ENCODE measurements at places on chromosomes 2 and 18. TPM values are rescaled to one million over a fixed set of nuclear protein-coding genes. Genes with fewer than 3 reads are reported as not detected.

DNA sequence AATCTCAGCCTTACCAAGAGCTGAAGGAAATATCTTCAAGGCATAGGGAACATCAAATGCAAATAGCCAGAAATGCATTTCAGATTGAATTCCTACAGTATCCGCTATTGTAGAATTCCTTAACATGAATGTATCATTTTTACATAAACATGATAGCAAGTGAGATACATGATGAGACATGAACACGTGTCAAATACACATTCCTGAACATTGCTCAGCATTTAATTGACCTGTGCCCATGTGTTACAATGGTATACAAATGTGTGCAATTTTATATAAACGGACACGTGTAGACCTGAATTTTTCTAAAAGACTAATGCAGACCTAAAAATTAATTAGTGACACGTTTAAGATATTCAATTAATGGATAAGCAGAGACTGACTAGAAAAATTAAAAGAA, 133.0 kb upstream of the TLK1 start:
- no peaks in the 10 kb centered on the region for H3K27me3 ChIP-seq
- no peaks in the 10 kb centered on the region for H3K4me1 ChIP-seq
- H3K36me3 ChIP-seq, result no peaks in the 10 kb centered on the region
- H3K4me3 ChIP-seq, result no peak overlapping the region

- no peak for DNase-seq
- H3K27me3 ChIP-seq, result no peaks in the 10 kb centered on the region
- no peaks in the 10 kb centered on the region for H3K36me3 ChIP-seq
- H3K4me1 ChIP-seq, result peaks cover 42% of the 10 kb centered on the region
- no peak overlapping the region for H3K4me3 ChIP-seq
These were observed 243.6 kb downstream of the NEDD4L start for GRCh38 chr18:58287353-58288274.

DNA sequence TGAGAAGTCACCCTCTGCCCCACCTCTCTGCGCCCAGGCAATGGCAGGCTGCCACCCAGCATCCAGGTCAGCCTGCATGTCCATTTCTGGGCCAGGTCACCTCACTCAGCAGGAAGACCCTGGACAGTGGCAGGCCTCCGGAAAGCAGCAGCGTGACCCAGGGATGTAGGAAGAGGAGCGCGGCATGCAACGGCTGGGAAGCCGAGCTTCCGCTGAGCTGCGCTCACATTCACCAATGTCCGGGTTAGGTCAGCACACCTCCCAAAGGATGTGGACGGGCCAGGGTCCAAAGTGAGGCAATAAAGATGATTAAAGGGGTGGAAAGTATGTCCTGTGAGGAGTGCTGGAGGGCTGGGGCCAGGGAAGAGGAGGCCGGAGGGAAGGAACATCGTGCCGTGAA, 174.5 kb downstream of the CTIF start:
- peak; percentile 60 for DNase-seq
- H3K4me1 ChIP-seq, result peaks cover 59% of the 10 kb centered on the region
- no peaks in the 10 kb centered on the region for H3K36me3 ChIP-seq
- H3K27me3 ChIP-seq, result no peaks in the 10 kb centered on the region
- H3K4me3 ChIP-seq, result no peak overlapping the region
- H3K27ac ChIP-seq, result peak overlapping the region; percentile 64

DNA sequence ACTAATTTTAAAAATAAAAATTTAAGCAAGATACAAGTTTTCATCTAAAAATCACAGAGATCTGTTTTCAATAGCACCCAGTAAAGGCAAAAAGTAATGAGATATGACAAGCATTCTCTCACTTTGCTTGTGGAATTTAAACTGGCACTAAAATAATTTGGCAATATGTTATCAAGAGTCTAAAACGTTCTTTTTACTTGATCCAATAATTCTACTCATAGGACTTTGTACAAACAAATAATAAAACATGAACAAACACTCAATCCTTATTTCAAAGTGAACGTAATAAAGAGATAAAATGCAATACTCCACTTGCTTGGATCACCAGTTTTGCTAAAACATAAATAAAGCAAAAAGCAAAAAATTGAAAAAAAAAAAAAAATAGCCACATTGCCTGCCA, 30.4 kb downstream of the PIAS2 start:
- H3K4me3 ChIP-seq, result no peak overlapping the region
- peaks cover 5% of the 10 kb centered on the region for H3K4me1 ChIP-seq
- H3K27ac ChIP-seq, result no peak overlapping the region
- peaks cover 28% of the 10 kb centered on the region for H3K36me3 ChIP-seq
- H3K27me3 ChIP-seq, result no peaks in the 10 kb centered on the region

GRCh38 chr18:46415532-46416252, 241.3 kb downstream of the LOXHD1 start:
- H3K27ac ChIP-seq, result peak overlapping the region; percentile 10
- DNase-seq, result no peak
- H3K4me1 ChIP-seq, result peaks cover 30% of the 10 kb centered on the region
- no peaks in the 10 kb centered on the region for H3K36me3 ChIP-seq
- H3K4me3 ChIP-seq, result no peak overlapping the region
- no peaks in the 10 kb centered on the region for H3K27me3 ChIP-seq

DNA sequence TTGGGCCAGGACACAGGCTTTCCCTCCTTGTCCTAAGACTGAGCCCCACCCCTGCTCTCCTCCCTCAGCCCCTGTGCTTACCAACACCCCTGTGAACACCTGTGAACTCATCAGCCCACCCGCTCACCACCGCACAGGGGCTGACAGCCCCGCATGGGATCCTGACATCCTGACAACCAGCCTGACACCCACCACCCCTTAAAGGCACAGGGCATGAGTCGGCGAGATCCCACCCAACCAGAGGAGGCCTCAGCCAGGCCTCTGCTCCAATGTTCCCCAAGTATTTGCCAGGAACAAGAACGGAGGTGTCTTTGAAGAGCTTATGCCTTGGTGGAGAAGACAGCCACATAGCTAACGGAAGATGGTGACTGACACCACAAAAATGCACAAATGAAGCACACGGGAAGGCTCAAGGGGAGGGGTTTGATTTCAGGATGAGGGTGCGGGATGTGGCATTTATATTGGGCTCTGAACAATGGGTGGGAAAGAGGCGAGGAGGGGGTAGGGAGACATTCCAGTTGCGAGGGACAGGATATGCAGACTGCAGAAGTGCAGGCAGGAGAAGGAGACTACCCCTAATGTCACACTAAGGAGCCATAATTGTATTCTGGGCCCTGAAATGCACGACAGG, 11.0 kb downstream of the RAB11FIP5 start:
- no peak overlapping the region for H3K27ac ChIP-seq
- DNase-seq, result no peak
- H3K4me1 ChIP-seq, result peaks cover 26% of the 10 kb centered on the region
- no peaks in the 10 kb centered on the region for H3K36me3 ChIP-seq
- H3K27me3 ChIP-seq, result no peaks in the 10 kb centered on the region

DNA sequence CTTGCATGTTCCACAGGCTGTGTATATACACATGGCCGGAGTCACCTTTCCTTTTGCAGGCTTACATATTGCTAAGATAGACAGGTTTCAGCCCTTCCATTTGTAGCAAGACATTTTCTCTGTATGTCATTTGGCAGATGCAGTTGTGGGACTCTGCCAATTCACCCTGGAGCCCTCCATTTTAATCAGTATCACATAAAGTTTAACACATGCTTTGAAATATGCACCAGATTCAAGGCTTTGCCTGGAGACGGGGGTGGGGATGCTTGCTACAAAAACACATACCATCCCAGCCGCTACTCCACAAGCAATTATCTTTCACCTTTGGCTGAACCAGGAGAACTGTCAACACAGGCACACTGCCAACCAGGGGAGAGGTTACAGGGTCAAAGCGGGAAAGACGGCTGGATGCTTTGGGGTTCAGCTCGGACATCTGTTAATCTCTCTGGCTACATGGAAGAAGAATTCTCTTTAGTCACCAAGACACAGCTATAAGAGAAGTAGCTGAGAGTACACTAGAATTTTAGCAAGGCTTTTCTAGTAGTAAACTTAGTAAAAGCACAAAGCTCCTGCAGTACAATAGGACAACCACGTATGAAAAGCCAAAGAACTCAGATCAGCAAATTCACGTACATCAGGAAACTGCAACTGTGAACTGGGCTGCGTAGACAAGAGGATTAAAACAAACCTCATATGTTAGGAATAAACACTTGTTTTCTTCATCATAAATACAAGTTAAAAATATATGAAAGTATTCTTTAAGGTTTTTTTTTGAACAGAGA, 130.9 kb downstream of the EXOC6B start:
- DNase-seq, result peak; percentile 65
- H3K27me3 ChIP-seq, result no peaks in the 10 kb centered on the region
- no peak overlapping the region for H3K27ac ChIP-seq
- H3K4me3 ChIP-seq, result no peak overlapping the region
- H3K36me3 ChIP-seq, result no peaks in the 10 kb centered on the region
- peaks cover 6% of the 10 kb centered on the region for H3K4me1 ChIP-seq

DNA sequence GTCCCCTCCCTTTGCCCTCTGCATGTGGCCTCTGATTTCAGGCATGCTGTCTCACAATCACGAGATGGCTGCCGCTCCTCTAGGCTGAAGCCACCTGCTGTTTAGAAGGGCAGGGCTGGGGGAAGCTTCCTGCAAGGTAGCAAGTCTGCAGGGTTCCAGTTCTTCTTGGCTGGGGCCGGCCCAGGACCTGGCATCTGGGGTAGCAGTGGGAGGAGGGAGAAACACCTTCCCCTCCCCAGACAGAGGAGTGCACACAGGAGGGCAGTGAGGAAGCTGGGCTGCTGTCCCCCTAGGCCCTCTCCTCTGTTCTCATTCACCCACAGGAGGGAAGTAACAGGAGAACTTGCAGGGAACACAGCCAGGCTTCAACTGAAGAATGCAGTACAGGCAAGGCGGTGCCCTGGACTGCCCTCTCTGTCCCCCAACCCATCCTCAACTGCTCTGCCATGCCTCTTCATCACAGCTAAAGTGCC, 345.9 kb upstream of the HS6ST1 start:
- no peaks in the 10 kb centered on the region for H3K36me3 ChIP-seq
- H3K27me3 ChIP-seq, result no peaks in the 10 kb centered on the region
- no peak overlapping the region for H3K4me3 ChIP-seq

DNA sequence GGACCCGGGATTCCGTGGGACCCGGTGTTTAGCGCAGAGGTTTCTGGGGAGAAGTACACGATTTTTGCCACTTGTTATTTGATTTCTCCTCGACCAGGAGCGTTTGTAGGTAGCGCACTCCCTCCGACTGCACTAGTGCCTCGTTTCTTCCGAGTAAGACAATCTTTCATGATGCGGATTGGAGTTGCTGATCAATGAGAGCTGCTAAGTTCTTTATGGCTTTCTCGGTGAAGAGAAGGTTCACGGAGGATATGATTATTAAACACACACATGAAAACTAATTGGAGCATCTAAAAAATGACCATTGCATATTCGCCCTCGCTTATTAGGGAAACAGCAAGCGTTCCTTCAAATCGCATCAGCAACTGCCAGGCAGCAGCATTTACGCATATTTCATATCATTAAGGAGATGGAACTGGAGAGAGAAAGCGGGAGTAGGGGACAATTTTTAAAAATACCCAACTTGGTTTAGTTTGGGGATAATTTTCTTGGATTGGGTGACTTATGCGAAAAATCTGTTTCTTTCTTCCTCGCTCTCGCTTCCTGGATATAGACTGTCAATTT, 616 bp downstream of the EML6 start:
- H3K4me1 ChIP-seq, result peaks cover 17% of the 10 kb centered on the region
- no peak overlapping the region for H3K27ac ChIP-seq
- H3K27me3 ChIP-seq, result no peaks in the 10 kb centered on the region

DNA sequence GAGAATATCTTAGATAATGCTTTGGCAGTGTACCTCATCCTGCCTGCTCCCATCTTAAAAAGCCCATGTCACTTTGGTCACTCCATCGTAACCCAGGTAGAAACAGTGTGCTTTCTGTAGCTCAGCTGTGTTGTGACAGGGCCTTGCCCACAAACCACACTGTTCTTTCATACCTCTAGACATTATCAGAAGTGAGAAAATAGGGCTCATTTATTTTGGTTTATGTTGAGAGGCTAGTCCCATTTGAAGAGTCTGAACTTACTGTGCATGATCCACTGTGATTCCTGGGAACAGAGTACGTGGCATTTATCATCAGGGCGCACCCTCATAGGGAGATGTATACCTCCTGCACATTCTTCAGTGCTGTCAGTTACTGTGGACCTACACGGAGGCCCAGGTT, 69.7 kb downstream of the FEZ2 start:
- no peak for DNase-seq
- peaks cover 20% of the 10 kb centered on the region for H3K4me1 ChIP-seq
- H3K36me3 ChIP-seq, result peaks cover 44% of the 10 kb centered on the region
- no peak overlapping the region for H3K4me3 ChIP-seq

DNA sequence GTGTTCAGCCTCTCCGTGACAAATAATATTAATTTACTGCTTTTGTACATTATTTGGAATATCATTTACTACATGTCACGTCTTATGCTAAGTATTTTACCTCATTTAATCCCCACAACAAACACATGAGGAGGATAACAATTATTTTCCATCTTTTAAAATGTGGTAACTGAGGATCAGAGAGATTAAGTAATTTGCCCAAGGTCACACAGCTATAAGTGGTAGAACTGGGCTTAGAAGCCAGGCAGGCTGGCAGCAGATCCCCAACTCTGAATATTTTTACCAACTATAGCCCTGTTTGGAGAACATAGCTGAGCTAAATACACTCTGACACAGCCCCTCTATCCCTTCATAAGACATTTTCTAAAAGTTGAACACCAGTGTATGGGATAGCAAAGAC, 24.1 kb downstream of the AP1S3 start:
- H3K27ac ChIP-seq, result no peak overlapping the region
- H3K36me3 ChIP-seq, result no peaks in the 10 kb centered on the region
- H3K4me3 ChIP-seq, result no peak overlapping the region
- DNase-seq, result no peak

- H3K4me1 ChIP-seq, result peaks cover 8% of the 10 kb centered on the region
- no peak for DNase-seq
- H3K27me3 ChIP-seq, result no peaks in the 10 kb centered on the region
These were observed 61.0 kb downstream of the RPL37A start for GRCh38 chr2:216559625-216560156.

GRCh38 chr2:224286923-224287322, 115.0 kb downstream of the FAM124B start:
- H3K27me3 ChIP-seq, result peaks cover 28% of the 10 kb centered on the region
- no peaks in the 10 kb centered on the region for H3K36me3 ChIP-seq
- no peak overlapping the region for H3K4me3 ChIP-seq
- no peaks in the 10 kb centered on the region for H3K4me1 ChIP-seq
- DNase-seq, result no peak
- H3K27ac ChIP-seq, result no peak overlapping the region

DNA sequence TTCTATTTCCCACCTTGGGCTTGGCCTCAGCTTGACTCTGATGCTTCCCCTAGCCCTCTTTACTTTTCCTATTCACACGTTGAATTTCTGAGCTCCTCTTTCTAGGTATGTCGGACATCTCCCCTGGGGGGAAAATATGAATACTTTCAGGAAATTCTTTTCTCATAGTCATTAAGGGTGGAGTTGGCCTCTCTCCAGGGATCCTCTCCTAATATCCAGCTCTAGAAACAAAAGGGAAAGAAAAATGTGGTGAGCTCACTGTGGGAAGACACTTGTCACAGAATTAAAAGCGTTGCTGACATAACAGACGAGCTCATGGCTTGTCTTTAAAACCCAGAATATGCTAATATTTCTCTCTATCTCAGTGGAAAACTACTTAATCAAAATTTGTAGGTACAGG, 132.7 kb upstream of the MEX3C start:
- DNase-seq, result no peak
- H3K4me3 ChIP-seq, result no peak overlapping the region
- no peak overlapping the region for H3K27ac ChIP-seq

The ANO7 gene
- 2.2 TPM for total RNA-seq

The HOXD8 gene
- 0.26 TPM for total RNA-seq

The CNOT11 gene
- total RNA-seq, result 50.8 TPM

The HOXD11 gene
- not detected for total RNA-seq

The PLEK gene
- 1.1 TPM for total RNA-seq

The RAB6C gene
- not detected for total RNA-seq

The RAX gene
- not detected for total RNA-seq

The LOXHD1 gene
- total RNA-seq, result 0.15 TPM

The CCDC74A gene
- total RNA-seq, result 0.75 TPM

The EML6 gene
- total RNA-seq, result 0.12 TPM

The PROKR1 gene
- not detected for total RNA-seq

The DIPK1C gene
- 12.9 TPM for total RNA-seq

Data from heart right ventricle (tissue), 16 donors.